ENCODE measurements at places on chromosomes 3 and 15.

GRCh38 chr3:190738636-190739155 lies 123.8 kb downstream of the GMNC start:
- H3K36me3 ChIP-seq = no peaks in the 10 kb centered on the region
- H3K4me1 ChIP-seq = no peaks in the 10 kb centered on the region
- no peaks in the 10 kb centered on the region for H3K27me3 ChIP-seq
- no peak for DNase-seq

DNA sequence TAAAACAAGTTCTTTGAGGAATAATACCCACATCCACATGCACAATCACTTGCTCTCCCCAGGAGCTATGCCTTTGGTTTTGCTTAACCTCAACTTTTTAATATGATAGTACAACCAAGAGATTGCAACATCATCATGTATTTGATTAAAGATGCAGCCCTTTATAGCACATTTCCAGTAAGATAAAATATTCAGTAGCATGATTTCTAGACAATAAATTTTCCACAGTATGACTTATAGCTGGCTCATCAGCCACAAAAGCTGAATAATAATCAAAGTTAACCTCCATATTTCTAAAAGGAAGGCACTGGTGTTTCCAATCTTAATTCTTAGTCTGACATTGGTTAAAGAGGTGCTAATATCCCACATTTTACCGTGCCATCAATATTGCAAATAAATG lies 622.5 kb downstream of the TBL1XR1 start:
- no peak overlapping the region for H3K27ac ChIP-seq
- no peak overlapping the region for H3K4me3 ChIP-seq
- no peaks in the 10 kb centered on the region for H3K27me3 ChIP-seq
- H3K4me1 ChIP-seq = no peaks in the 10 kb centered on the region
- H3K36me3 ChIP-seq = no peaks in the 10 kb centered on the region

DNA sequence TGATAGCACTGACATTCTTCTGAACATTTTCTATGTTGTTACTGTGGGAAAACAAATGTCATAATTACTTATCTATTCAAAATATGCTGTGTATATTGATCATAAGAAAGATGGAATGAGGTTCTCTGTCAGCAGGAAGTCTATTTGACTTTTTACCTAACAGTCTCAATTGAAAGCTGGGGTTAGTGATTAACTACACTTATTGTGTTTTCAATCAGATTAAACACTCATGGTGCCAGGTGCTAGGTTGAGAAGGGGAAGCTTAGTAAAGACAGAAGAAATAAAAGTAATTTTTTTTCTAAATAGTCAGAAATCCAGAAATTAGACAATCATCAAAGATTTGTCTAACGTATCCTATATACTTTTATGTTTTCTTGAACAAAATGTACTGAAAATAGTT lies 281.0 kb upstream of the NR2E3 start:
- peaks cover 8% of the 10 kb centered on the region for H3K4me1 ChIP-seq
- H3K27ac ChIP-seq = no peak overlapping the region
- peaks cover 2% of the 10 kb centered on the region for H3K36me3 ChIP-seq
- DNase-seq = no peak
- no peaks in the 10 kb centered on the region for H3K27me3 ChIP-seq
- H3K4me3 ChIP-seq = no peak overlapping the region

GRCh38 chr3:8964436-8965370 lies 1.4 kb upstream of the RAD18 start:
- no peaks in the 10 kb centered on the region for H3K27me3 ChIP-seq
- peak overlapping the region; percentile 81 for H3K27ac ChIP-seq
- peak; percentile 66 for DNase-seq
- peaks cover 35% of the 10 kb centered on the region for H3K4me1 ChIP-seq
- H3K36me3 ChIP-seq = peaks cover 2% of the 10 kb centered on the region

- DNase-seq = no peak
- H3K4me3 ChIP-seq = no peak overlapping the region
- H3K27ac ChIP-seq = no peak overlapping the region
- no peaks in the 10 kb centered on the region for H3K36me3 ChIP-seq
- no peaks in the 10 kb centered on the region for H3K27me3 ChIP-seq
- peaks cover 29% of the 10 kb centered on the region for H3K4me1 ChIP-seq
Measured at GRCh38 chr3:66012711-66013110, 26.0 kb downstream of the MAGI1 start.

GRCh38 chr3:196440696-196441095 lies 8.5 kb upstream of the UBXN7 start:
- no peaks in the 10 kb centered on the region for H3K36me3 ChIP-seq
- DNase-seq = no peak
- no peaks in the 10 kb centered on the region for H3K4me1 ChIP-seq
- H3K27ac ChIP-seq = no peak overlapping the region

Measured in keratinocyte (primary cell).